Suppressor macrophage treated with lipopolysaccharide for 4 hours (primary cell): ENCODE measurements at places on chromosomes 16 and 17.

GRCh38 chr17:67679225-67679624 is 38.5 kb upstream of the NOL11 start:
- no peak for DNase-seq

DNA sequence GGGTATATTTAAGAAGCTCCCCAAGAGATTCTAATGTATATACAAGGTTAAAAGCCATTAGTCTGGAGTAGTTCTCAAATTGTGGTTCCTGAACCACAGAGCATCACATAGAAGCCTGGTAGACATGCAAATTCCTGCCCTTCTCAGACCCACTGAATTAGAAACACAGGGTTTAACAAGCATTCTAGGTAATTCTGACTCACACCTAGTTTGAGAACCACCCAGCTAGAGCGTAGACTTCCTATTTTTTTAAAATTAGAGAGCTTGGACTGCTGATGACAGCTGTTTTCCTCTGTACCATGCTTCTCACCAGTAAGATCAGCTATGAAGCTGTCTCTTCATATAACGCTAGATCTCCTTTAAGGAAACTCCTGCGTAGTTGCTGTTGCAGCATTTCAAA is 50.6 kb downstream of the HS3ST3B1 start:
- peak; percentile 84 for DNase-seq

GRCh38 chr17:37206299-37206698 is 169.5 kb upstream of the C17orf78 start:
- DNase-seq: no peak

DNA sequence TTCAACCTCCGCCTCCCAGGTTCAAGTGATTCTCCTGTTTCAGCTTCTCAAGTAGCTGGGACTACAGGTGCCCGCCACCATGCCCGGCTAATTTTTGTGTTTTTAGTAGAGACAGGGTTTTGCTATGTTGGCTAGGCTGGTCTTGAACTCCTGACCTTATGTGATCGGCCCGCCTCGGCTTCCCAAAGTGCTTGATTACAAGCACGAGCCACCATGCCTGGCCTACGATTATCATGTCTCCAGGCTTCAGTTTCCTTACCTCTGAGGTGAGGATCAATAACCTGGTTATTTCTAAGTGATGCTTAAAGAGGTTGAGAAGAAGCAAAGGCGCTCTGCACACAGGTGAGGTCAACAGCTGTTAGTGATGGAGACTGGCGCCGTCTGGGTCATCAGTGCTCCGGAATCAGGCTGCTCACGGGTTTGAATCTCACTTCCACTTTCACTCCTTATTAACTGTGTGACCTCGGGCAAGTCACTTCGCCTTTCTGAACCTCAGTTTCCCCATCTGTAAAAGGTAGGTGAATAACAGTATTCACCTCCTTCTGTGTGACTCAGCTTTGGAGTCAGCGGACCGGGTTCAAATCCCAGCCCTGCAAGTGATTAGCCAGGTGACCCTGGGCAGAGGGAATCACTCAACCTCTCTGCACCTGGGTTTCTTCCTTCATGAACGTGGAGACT is 745 bp upstream of the ABCC1 start:
- DNase-seq: peak; percentile 59

DNA sequence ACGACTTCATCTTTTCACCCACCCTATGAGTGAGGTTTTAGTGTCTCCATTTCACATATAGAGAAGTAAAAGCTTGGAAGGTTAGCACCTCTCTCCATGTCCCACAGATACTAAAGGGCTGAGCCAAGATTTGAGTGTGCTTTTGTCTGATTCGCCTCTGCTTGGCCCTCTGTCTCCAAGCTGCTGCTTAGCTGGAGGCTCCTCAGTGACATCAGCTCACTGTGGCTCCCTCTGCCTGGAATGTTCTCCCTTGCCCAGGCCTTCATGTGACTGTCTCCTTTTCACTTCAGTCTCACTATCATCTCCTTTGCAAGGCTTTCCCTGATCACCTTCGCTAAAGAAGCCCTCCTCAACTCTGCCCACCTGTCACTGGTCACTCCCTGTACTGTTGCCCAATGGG is 84.5 kb upstream of the HSBP1 start:
- no peak for DNase-seq

DNA sequence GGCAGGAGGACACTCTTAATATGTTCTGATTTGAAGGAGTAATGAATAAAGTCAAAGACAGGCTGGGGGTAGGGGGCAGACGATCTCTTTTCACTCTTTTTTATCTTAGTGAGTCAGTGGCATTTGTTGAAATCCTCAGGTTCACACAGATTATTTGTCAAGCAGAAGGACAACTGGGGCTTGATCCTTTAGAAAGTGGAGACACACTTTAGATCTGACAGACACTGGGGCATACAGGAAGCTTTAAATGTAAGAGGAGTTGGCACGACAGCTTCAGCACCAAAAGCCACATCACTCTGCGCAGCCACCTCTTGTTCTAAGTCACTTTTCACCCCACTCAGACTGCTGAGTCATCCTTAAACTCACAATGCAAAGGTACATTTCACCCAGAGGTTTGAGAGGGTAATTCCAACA is 121.5 kb downstream of the STXBP4 start:
- no peak for DNase-seq

- DNase-seq: no peak
Measured at GRCh38 chr16:70151941-70152509, 21.6 kb upstream of the CLEC18C start.

DNA sequence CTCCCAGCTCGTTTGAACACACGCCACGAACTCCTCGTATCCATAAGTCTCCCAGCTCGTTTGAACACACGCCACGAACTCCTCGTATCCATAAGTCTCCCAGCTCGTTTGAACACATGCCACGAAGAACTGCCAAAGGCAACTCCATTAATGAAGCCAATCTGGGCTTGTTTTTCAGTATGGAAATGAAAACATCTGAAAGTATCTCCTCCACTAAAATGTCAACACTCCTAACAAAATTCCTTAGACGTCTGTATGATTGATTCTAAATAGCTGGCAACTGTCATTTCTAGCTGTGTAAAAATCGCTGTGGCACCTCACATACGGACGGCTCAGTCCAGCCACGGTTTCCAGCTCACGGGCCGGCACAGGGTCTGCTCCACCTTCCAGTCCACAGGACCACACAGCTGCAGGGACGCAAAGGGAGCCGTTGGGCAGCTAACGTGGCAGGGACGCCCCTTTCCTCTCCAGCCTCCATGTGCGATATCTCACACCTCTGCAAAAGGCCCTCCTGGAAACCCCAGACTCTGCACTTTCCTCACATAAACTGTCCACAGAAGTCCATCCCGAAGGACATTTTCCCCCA is 67.1 kb upstream of the METRNL start:
- no peak for DNase-seq

- no peak for DNase-seq
Measured at GRCh38 chr17:19549746-19550623, 16.3 kb downstream of the SLC47A1 start.

- peak; percentile 42 for DNase-seq
Measured at GRCh38 chr17:63190821-63191370, 224.9 kb downstream of the TANC2 start.

DNA sequence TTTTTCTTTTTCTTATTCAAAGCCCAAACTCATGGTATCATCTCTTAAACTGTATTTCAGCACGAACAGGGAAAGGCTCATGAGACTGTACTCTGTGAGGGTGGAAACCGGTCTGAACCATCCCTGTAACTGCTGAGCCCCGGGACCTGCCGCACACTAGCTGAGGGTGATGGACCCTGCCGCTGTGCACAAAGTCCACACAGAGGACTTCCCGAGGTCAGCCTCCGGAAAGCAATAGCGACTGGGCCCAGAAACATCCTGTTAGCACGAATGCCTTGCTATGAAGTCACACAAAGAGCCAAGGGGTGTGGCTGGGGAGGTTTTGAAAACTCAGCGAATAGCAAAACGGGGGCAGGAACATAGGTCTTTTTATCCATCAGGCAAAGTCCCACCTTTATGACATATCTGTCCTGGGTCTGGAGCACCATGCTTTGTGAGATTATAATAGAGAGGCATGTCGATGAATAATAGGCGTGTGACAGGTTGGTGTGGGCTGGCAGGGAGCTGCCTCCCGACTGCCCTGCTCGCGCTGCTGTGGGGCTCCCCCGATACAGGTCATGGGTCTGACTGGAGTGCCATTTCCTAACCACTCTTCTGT is 33.4 kb downstream of the CDK5R1 start:
- DNase-seq: peak; percentile 45
